Hematopoietic multipotent progenitor cell treated with erythropoietin and hydrocortisone succinate and interleukin-3 and kit ligand, for 17 days (in vitro differentiated cells): ENCODE measurements at places on chromosomes 2 and 18.

DNA sequence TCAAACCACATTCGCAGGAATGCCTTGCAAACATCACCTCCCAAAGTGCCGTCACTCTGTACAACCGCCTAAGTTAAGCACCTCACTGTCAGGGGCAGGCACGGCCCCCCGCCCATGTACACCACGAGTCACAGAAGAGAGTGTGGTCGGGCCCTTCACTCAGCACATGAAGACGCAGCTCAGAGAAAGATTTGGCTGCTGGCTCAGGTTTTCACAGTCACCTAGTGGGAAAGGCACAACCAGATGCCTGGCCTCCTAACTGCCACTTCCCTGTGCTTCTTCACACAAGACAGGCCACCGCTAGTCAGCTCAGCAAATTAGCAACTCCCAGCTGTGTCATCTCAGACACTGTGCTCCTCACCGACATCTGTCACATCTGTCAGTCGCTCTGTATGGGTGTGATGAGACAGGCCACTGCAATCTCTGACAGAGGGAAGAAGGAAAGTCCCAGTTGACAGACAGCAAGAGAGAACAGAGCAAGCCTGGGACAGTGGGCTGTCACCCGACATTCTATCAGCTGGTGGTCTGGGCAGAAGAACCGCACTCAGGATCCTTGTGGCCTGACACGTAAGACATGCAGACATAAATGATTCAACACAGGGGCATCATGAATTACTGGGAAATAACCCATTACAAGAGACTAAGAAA, 60.8 kb downstream of the CRACDL start:
- no peak for DNase-seq

GRCh38 chr2:9663008-9663879, 32.4 kb upstream of the YWHAQ start:
- DNase-seq = no peak

GRCh38 chr18:76943542-76944339, 121.4 kb downstream of the ZNF236 start:
- no peak for DNase-seq

- DNase-seq = no peak
These were observed 175.2 kb downstream of the SH3RF3 start for GRCh38 chr2:109304242-109304641.

DNA sequence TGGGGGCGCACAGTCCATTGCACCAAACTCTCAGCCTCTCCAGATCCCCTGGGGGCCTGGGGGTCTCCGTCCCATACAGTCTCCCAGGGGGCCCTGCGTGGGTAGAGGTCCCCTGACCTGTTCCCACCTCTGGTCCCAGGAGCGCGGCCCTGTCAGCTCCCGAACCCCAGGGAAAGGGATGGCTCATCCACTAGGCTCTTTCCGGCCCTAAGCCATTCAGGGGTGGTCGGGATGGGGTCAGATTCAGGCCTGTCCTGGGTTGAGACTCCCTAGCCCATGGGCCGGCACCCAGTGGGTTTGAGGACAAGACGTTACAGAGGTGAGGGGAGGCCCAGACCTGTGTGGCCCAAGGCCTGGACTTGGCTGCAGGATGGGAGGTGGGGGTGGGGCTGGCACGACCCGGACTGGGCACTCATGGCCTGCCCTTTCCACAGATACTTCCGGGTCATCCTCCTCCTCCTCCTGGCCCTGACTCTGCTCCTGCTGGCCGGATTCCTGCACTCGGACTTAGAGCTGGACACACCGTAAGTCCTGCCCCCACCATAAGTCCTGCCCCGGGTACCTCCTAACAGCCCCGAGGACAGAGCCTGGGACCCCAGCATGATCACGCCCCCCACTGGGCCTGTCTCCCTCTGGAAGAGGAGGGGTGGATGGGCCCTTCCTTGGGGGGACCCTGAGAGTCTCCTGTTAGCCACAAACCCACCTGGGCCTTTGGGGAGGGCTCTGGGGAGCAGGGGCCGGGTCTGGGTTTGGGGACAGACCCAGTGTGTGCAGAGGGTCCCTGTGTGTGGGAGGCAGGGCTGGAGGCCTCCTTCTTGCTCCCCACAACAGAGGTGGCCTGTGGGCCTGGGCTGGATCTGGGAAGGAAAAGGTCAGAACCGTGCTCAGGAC, 10.1 kb upstream of the NEU4 start:
- no peak for DNase-seq

- no peak for DNase-seq
These were observed 471.8 kb upstream of the CWC22 start for GRCh38 chr2:180478883-180479282.

DNA sequence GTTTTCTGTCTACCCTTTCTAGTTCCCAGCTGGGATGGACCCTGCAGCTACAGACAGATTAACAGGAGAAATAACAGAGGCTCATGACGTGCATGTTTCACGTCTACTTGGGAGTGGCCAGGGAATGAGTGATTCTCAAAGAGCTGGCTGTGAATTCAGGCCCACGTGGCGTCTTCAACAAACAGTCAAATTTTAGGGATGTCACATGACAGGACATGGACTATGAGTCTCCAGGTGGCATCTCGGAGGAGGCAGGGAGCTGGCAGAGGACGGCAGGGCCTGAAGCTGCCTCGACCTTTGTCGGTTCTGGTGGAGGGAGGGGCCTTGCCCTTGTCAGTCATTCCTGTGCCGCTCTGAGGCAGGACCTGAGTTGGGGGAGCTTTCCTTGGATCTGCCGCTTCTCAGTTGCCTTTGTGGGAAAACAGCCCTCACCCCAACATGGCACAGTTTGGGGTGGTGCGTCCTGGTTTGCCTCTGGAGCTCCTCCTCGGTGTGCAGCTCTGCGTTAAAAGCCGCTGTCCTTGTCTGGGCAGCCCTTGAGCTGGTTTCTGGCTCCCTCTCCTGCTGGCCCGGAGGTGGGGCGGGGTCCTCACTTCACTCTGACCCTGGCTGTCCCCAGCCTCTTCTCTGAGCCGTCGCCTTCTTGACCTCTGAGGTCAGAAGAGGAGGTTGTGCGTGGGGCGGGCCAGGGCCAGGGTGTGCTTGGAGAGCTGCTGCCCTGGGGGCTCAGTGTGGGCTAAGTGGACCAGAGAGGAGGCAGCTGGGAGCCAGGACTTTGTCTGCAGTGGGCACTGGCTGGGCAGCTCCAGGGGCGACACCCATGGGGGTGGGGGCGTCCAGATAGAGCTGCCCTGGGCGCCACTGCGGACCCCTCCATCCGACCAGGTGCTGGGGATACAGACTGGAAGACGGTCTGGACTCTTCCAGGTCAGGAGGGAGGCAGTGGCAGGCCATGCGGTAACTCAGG, 12.1 kb upstream of the GAL3ST2 start:
- DNase-seq = no peak

DNA sequence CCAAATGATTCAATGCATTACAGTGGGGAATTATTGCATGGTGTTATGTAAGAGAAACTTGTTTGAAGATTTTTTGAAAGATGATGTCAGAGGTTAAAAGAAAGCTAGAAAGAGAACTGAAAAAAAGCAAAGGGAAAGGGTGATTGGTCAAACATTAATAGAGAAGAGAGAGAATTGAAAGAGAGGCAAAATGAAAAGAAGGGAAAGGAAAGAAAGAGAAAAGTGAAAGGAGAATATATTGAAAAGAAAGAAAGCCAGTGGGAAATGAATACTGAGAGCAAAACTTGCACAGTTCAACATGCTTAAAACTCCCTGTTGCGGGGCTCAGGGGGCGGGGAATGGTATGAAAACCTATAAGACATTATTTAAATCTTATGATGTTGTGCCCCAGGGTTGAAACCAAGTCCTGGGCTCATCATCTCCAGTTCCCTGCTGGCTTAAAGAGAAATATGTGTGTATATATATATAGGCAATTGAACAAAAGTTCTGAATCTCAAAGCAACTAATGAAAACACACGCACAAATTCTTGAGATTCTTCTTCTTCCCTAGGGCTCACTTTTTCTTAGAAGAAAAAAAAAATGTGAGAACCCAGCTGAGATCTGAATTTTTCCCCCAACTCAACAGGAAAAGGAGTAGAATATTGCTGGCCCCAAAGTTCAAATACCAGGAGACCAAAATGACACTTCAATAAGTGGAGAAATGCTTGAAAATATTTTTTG, 2045.9 kb upstream of the CELF4 start:
- DNase-seq = no peak

DNA sequence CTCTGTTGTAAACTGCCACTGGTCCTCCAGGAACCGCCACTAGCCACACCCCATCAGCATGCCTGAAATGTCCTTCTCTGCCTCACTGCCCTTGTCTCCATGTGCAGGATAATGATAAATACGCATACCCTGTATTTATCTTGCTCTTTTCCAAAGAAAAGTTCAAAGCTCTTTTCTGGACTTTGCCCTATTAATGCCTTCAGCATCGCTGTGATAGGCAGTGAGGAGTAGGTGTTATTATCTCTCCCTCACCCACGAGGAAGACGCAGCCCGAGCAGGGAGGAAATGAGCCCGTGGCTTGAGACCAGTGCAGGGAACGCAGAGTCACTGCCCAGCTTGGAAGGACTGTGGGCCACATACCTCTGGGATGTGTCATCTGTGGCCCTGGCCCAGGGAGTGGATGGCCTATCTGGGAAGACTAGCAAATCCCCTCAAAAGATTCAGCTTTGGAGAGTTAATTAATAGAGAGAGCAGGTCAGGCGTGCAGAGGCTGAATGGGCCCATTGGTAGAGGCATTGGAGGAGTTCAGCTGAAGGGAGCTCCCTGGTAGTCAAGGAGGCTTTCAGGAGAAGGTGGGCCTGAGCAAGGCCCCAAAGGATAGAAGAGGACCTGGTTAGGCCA, 39.5 kb upstream of the MCFD2 start:
- no peak for DNase-seq

GRCh38 chr2:184851576-184851975, 253.2 kb downstream of the ZNF804A start:
- no peak for DNase-seq

GRCh38 chr18:13176847-13177246, 41.7 kb upstream of the LDLRAD4 start:
- DNase-seq = no peak

GRCh38 chr2:185695711-185696235, 42.8 kb upstream of the FSIP2 start:
- DNase-seq = no peak

GRCh38 chr2:127658641-127659407, 12.9 kb downstream of the GPR17 start:
- DNase-seq = no peak

- no peak for DNase-seq
These were observed 6.4 kb downstream of the SALL3 start for GRCh38 chr18:78986018-78986481.

DNA sequence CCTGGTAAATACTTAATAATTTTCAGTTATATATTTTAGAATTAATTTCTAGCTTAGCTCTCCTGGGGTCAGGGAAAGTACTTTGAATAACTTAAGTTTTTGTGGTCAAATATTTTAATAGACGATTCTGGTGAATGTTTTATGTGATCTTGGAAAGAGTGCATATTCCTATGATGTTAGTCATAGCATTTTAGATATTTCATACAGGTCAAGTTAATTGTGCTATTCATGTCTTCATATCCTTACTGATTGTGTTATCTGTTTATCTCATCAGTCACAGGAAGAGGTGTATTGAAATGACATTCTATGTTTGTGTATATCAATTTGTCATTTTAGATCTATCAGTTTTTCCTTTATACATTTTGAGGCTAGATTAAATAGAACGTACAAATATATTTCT, 576.2 kb downstream of the CPS1 start:
- no peak for DNase-seq

GRCh38 chr2:112482309-112483041, 519 bp downstream of the TTL start:
- no peak for DNase-seq

DNA sequence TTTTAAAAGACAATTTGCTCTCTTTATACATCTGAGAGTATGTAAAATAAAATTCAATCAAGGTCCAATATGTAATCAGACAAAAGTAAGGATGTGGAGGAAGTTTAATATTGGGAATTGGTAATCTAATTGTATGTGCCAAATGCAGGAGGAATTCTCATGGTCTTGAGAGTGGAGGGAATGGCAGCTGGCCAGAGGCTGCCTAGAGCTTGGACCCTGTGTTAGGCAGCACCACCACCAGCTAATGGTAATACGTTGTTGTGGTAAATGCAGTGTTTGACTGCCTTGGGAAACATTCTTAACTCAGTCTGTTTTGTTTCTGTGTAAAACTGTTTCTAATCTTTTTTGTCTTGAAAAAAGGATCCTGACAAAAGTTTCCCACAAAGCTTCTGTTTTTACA, 30.0 kb downstream of the GALNT1 start:
- DNase-seq = no peak

DNA sequence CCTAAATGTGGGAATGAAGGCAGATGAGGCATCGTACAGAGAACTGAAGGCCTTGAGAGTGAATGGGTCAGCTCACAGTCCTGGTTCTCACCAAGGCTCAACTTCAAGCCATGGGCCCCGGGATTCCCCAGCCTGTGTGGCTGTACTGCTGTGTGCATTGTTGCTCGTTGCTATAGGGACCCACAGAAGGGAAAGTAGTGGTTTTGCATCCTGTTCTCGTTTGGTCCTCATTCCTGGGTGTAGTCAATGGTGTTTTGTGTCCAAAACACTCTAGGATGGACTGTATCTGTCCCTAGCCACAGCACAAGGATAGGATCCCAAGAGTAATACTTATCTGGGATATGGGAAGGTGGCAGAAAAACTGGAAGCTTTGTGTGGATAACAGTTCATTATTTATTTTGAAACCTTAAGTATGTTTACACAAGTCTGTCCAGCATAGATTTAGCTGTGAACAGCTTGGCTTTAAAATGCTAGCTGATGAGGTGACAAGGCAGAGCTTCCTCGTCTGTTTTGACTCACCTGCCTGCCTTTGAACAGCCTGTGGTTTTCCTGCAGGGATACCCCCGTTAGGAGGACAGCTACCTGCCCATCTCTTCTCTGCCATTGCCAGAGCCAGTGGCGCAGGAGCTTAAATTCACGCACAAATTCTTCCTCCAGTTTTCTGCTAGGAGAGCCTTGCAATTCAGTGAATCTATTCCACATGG, 85.0 kb downstream of the WDSUB1 start:
- DNase-seq = no peak

- DNase-seq = no peak
These were observed 616.7 kb downstream of the GALR1 start for GRCh38 chr18:77866351-77866750.
